ENCODE measurements at places on chromosomes 2 and 18. TPM values are rescaled to one million over a fixed set of nuclear protein-coding genes. Genes with fewer than 3 reads are reported as not detected.

LINC00305 gene
- total RNA-seq, result not detected

LOXHD1 gene
- total RNA-seq, result 0.37 TPM

IL18R1 gene
- total RNA-seq, result 7.4 TPM

PTPRN gene
- not detected for total RNA-seq

NCK2 gene
- 32.8 TPM for total RNA-seq

KCNF1 gene
- total RNA-seq, result 0.29 TPM

HYCC2 gene
- 21.5 TPM for total RNA-seq

SERPINB13 gene
- total RNA-seq, result not detected

GAD1 gene
- total RNA-seq, result not detected

RTP5 gene
- not detected for total RNA-seq

STEAP3 gene
- total RNA-seq, result 9.3 TPM

ZBTB7C gene
- 14.8 TPM for total RNA-seq

LRP1B gene
- total RNA-seq, result 0.48 TPM

NEU2 gene
- not detected for total RNA-seq

RBM45 gene
- 13.9 TPM for total RNA-seq

DCDC2C gene
- total RNA-seq, result not detected

FAHD2A gene
- 14.1 TPM for total RNA-seq
